CD8-positive, alpha-beta memory T cell (primary cell): ENCODE measurements at places on chromosomes 16 and 17.

- DNase-seq = no peak
These were observed 133.7 kb downstream of the GSG1L start for GRCh38 chr16:27929818-27930217.

GRCh38 chr16:73319737-73320136, 271.8 kb upstream of the ZFHX3 start:
- no peak for DNase-seq

DNA sequence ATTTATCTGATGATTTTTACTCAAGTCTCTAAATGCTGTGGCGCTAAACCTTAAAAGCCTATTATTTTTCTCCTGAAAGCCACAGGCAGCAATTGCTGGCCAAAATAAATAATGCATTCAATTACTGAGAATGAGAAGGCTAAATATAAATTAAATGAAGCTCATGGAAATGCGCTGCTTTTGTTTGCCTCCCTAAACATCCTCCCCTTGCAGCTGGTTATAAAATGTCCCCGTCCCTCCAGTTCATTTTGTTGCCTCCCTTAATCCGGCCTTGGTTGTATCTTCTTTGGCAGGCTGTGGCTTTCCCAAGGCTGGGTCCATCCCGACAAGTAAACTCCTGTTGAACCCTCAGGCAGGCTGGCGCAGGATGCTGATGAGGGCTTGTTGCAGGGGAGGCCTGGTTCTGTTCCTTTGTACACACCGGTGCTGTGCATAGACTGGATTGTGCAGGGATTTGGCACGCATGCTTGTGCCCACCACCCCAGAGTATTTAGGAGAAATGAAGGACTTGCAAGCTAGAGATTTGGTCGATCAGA, 62.7 kb downstream of the KNOP1 start:
- no peak for DNase-seq

- peak; percentile 72 for DNase-seq
These were observed 10.3 kb downstream of the HIC1 start for GRCh38 chr17:2064980-2065785.

GRCh38 chr16:12584488-12585233, 219.0 kb downstream of the CPPED1 start:
- DNase-seq = no peak

GRCh38 chr17:74126179-74126900, 77.1 kb upstream of the RPL38 start:
- DNase-seq = no peak
